ENCODE measurements at places on chromosomes 6 and 20. TPM values are rescaled to one million over a fixed set of nuclear protein-coding genes. Genes with fewer than 3 reads are reported as not detected.

The MUC21 gene
- polyA plus RNA-seq, result not detected

The WFDC12 gene
- not detected for polyA plus RNA-seq

The ZNF512B gene
- polyA plus RNA-seq, result 0.10 TPM

GRCh38 chr6:32188381-32189068 lies 1.5 kb downstream of the PBX2 start:
- peak overlapping the region; percentile 98 for H3K4me3 ChIP-seq
- DNase-seq, result no peak
- H3K36me3 ChIP-seq, result peaks cover 47% of the 10 kb centered on the region
- H3K27me3 ChIP-seq, result no peaks in the 10 kb centered on the region
- H3K27ac ChIP-seq, result peak overlapping the region; percentile 89

GRCh38 chr6:43736211-43736786 lies 33.7 kb upstream of the VEGFA start:
- no peaks in the 10 kb centered on the region for H3K27me3 ChIP-seq
- no peak for DNase-seq
- H3K4me1 ChIP-seq, result peaks cover 14% of the 10 kb centered on the region
- H3K27ac ChIP-seq, result no peak overlapping the region

DNA sequence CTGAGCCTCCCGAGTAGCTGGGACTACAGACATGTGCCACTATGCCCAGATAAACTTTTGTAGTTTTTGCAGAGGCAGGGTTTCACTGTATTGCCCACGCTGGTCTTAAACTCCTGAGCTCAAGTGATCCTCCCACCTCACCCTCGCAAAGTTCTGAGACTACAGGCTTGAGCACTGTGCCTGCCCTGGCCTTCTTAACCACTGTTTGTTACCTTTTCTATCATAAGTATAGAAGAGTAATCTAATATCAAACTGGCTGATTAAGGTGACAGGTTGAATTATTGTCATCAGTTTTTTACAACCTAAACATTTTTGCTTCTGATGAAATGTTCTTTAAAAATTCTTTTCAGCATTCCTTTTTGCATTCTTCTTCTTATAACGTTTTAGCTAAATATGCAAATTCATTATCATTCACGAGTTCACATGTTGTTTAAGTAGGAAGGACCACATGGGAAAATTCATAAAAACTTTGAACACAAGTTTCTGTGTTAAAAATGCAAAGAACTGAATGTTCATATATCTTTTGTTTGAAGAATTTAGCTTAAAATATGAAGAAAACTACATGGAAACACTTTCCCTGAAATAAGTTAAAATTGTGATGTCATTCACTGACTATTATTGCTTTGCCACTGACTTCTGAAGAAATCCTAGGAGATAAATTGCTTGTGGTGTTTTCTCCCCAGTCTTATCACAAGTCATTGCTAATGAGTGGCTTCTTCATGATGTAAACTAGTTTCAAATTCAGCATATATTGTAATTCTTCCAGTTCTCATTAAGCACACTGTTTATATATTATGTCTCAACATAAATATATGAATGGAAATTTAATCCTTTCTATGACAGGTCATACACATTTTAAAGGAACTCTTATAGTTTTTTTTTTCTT lies 106.7 kb downstream of the ADGRB3 start:
- no peak for DNase-seq
- peaks cover 3% of the 10 kb centered on the region for H3K4me1 ChIP-seq
- H3K27me3 ChIP-seq, result no peaks in the 10 kb centered on the region
- H3K36me3 ChIP-seq, result no peaks in the 10 kb centered on the region

The BTNL2 gene
- not detected for polyA plus RNA-seq

The DDR1 gene
- polyA plus RNA-seq, result 0.51 TPM

The OR2B6 gene
- polyA plus RNA-seq, result not detected

The RPL7L1 gene
- polyA plus RNA-seq, result 4.5 TPM

The RIPOR2 gene
- polyA plus RNA-seq, result 179 TPM

- no peak overlapping the region for H3K4me3 ChIP-seq
- peak overlapping the region; percentile 20 for H3K27ac ChIP-seq
- H3K36me3 ChIP-seq, result peaks cover 80% of the 10 kb centered on the region
- no peak for DNase-seq
- H3K4me1 ChIP-seq, result no peaks in the 10 kb centered on the region
- no peaks in the 10 kb centered on the region for H3K27me3 ChIP-seq
Observed at GRCh38 chr20:41475503-41475902, 108.9 kb upstream of the EMILIN3 start.

- DNase-seq, result no peak
- H3K27me3 ChIP-seq, result no peaks in the 10 kb centered on the region
- H3K4me1 ChIP-seq, result peaks cover 27% of the 10 kb centered on the region
- no peaks in the 10 kb centered on the region for H3K36me3 ChIP-seq
- peak overlapping the region; percentile 100 for H3K27ac ChIP-seq
Observed at GRCh38 chr20:2104236-2104635, 2.6 kb downstream of the STK35 start.

DNA sequence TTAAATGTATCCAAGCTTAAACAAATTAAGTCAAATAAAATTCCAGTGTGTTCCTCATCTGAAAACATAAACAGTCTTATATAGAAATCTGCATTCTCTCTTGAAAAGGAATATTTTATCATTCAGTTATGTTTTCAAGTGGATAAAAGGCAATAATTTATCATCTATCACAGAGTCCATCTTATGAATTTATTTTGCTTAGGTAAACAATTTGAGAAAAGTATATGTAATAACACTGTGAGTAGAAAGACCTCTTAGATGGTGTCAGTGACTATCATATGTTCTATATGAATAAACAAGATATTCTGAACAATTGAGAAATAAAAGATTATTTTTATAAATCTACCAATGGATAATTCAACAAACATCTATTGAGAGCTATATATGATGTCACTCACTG lies 397.6 kb upstream of the GJE1 start:
- H3K27me3 ChIP-seq, result no peaks in the 10 kb centered on the region
- H3K36me3 ChIP-seq, result no peaks in the 10 kb centered on the region
- no peak overlapping the region for H3K4me3 ChIP-seq
- no peak for DNase-seq

The HRH3 gene
- polyA plus RNA-seq, result not detected

DNA sequence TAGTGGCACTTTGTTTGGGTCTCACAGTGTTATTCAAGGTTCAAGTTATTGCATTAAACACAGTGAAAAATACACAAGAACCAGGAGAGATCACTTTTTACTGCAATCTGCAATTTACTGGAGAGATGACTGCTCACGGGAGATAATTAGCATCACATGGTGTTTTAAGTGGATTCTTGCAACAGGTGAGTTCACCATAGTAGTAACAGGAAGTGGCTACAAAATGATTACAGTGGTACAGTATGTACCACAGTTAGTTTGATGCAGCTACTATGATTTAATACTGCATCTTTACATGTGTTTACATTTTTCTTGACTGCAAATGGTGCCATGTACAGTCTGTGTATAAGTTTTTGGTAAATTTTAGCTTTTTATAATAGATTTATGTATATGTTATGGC lies 96.5 kb upstream of the SCP2D1 start:
- H3K4me3 ChIP-seq, result no peak overlapping the region
- no peaks in the 10 kb centered on the region for H3K4me1 ChIP-seq
- DNase-seq, result no peak

The SMLR1 gene
- not detected for polyA plus RNA-seq

- H3K4me1 ChIP-seq, result peaks cover 50% of the 10 kb centered on the region
- DNase-seq, result no peak
- peaks cover 30% of the 10 kb centered on the region for H3K36me3 ChIP-seq
- H3K27ac ChIP-seq, result peak overlapping the region; percentile 91
- no peaks in the 10 kb centered on the region for H3K27me3 ChIP-seq
Observed at GRCh38 chr6:35603326-35604202, 85.2 kb downstream of the FKBP5 start.

- no peaks in the 10 kb centered on the region for H3K27me3 ChIP-seq
- peak overlapping the region; percentile 100 for H3K27ac ChIP-seq
- no peak for DNase-seq
- no peaks in the 10 kb centered on the region for H3K36me3 ChIP-seq
- H3K4me3 ChIP-seq, result no peak overlapping the region
Observed at GRCh38 chr20:23127506-23128279, 41.6 kb upstream of the CD93 start.

The KCNK5 gene
- polyA plus RNA-seq, result not detected

- no peaks in the 10 kb centered on the region for H3K36me3 ChIP-seq
- H3K27me3 ChIP-seq, result no peaks in the 10 kb centered on the region
- DNase-seq, result no peak
- H3K4me1 ChIP-seq, result no peaks in the 10 kb centered on the region
Observed at GRCh38 chr6:18302561-18303439, 38.5 kb upstream of the DEK start.

The SRXN1 gene
- 62.4 TPM for polyA plus RNA-seq

DNA sequence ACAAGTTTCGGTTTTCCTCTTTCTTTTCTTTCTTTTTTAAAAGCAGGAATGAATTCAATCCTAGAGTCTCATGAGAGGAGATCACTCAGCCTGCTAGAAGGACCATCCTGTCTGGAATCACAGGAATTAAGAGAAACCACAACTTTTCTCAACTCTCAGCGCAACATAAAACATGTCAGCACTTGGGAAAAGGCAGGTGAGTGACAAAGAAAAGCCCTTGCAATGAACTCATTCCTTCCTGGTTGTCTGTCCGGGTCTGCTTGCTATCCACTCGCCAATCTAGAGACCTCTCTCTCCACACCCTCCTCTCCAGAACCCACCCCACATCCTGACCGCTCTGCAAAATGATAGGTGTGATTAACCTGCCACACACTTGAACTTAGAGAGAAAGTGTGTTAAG lies 253.8 kb downstream of the LY86 start:
- no peak for DNase-seq
- peaks cover 39% of the 10 kb centered on the region for H3K4me1 ChIP-seq
- no peak overlapping the region for H3K4me3 ChIP-seq

DNA sequence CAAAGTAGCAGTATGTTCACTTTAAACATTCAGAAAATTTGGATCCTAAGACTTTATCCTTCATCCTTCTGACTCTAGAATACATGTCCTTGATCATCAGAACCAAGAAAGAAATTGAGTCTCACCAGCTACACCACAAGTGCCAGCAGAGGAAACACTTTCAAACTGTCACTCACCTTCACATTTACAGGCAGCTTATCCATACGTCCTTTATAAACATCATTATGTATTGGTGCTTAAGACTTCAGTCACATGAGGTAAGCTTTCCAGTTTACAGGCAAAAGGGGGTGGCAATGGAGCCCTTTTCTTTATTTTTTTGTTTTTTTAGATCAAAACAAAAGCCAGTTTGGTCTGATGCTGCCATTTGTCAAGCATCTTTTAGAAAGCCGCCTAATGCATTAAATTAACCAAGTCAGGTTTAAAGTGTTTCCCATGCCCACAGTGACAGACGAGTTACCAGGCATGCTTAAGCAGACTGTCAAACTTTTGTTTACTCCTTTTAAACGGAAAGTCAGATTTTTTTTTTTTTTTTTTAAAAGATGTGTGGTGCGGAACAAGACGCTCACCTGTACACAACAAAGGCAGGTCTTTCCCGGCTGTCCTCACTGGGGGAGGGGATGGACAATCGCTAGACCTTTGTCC lies 952 bp upstream of the BRPF3 start:
- peaks cover 12% of the 10 kb centered on the region for H3K36me3 ChIP-seq
- H3K4me1 ChIP-seq, result peaks cover 17% of the 10 kb centered on the region
- peak overlapping the region; percentile 7 for H3K27ac ChIP-seq
- peak overlapping the region; percentile 63 for H3K4me3 ChIP-seq
- DNase-seq, result no peak

The OPRM1 gene
- not detected for polyA plus RNA-seq

DNA sequence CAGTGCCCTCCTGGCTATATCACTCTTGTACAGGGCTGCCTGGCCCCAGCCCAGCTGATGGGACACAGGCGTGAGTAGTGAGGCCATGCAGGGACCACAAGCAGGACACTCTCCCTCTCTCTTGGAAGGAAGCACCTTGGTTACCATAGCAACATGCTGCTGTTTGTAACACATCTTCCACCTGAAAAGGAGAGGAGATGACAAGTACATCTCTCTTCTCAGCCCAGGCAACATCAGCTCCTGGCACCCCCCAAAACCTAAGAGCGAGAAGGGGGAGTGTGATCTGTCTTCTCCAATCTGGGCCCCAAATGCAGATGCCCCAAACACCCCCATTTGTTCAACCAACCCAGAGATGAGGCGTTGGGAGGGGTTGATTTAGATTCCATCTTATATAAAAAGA lies 49.9 kb downstream of the KCNB1 start:
- no peaks in the 10 kb centered on the region for H3K27me3 ChIP-seq
- no peak for DNase-seq
- H3K27ac ChIP-seq, result no peak overlapping the region
- H3K4me3 ChIP-seq, result no peak overlapping the region

- H3K27me3 ChIP-seq, result no peaks in the 10 kb centered on the region
Observed at GRCh38 chr20:50339466-50339901, 148.9 kb downstream of the CEBPB start.

The OR2J3 gene
- polyA plus RNA-seq, result not detected

The ECT2L gene
- polyA plus RNA-seq, result not detected

DNA sequence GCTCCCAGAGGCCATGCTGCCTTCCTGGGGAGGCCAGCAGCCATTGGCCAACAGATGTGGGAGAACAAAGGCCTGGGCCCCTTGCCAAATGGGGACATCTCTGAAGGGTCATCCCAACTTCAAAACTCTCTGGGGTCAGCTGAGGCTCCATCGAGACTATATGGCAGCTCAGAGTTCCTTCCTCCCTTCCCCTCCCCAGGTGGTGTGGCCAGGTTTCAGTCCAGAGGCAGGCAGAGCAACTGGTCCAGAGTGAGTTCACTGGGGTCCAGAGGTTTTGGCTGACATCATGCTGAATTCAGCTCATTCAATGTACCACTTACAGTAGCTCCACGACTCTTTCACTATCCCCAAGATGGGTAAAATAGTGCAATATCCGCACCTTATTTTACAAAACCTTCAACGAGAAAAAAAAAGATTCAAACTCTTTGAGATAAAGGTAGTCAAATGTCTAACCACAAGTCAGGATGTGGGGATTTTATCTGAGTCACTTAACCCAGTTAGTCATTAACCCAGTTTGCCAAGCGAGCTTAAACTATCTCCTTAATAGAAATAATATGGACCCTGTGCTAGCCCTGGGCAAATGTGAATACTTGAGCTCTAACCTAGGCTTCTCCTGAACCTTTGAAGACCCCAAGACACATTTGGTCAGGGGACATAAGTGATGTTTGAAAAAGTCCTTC lies 108.4 kb upstream of the PLEKHG1 start:
- H3K27ac ChIP-seq, result no peak overlapping the region
- no peak for DNase-seq
- no peaks in the 10 kb centered on the region for H3K27me3 ChIP-seq

- no peaks in the 10 kb centered on the region for H3K36me3 ChIP-seq
- no peak for DNase-seq
- no peak overlapping the region for H3K4me3 ChIP-seq
- no peaks in the 10 kb centered on the region for H3K27me3 ChIP-seq
- peaks cover 40% of the 10 kb centered on the region for H3K4me1 ChIP-seq
Observed at GRCh38 chr20:40575851-40576250, 113.2 kb downstream of the MAFB start.

DNA sequence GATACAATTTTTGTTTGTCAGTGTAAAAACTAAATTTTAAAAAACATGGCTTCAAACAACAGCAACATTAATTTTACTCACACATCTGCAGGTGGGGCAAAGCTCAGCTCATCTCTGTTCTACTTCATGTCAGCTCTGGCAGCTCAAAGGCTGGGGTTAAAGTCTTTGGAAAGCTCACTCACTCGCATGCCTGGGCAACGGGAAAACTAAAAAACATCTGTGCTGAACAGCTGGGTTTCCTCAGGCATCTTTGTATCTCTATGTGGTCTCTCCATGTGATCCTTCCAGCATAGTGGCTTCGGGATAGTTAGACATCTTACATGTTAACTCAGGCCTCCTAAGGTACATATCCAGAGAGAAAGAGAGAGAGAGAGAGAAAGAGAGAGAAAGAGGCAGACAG lies 499.6 kb downstream of the RFPL4B start:
- H3K36me3 ChIP-seq, result no peaks in the 10 kb centered on the region
- H3K4me3 ChIP-seq, result no peak overlapping the region
- H3K27me3 ChIP-seq, result no peaks in the 10 kb centered on the region
- H3K27ac ChIP-seq, result no peak overlapping the region

- no peak for DNase-seq
- no peak overlapping the region for H3K27ac ChIP-seq
- H3K36me3 ChIP-seq, result no peaks in the 10 kb centered on the region
- H3K4me3 ChIP-seq, result no peak overlapping the region
Observed at GRCh38 chr20:32567384-32568178, 17.6 kb downstream of the NOL4L start.
